ENCODE measurements at places on chromosomes 13 and 19.

GRCh38 chr19:39342647-39343305 lies 555 bp downstream of the SAMD4B start:
- DNase-seq, result no peak

DNA sequence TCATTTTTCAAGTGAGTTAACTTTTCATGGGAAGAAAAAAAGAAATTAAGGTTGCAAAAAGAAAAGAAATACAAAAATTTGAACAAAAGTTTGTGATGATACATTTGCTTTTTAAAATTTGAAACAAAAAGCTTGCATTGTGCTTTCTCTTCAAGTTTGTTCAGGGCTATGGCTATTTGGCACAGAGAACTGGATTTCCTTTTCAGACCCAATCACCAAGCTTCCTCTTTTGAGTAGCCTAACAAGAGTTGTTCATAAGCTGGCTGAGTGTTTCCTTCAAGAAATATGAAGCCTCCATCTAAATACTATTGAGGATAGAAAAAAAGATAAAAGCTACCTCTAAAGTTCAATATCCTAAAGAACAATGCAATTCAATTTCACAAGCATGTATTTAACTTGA lies 787.8 kb downstream of the LIG4 start:
- DNase-seq, result peak; percentile 52

- DNase-seq, result peak; percentile 43
Measured at GRCh38 chr19:48780631-48781391, 25.5 kb downstream of the FGF21 start.

DNA sequence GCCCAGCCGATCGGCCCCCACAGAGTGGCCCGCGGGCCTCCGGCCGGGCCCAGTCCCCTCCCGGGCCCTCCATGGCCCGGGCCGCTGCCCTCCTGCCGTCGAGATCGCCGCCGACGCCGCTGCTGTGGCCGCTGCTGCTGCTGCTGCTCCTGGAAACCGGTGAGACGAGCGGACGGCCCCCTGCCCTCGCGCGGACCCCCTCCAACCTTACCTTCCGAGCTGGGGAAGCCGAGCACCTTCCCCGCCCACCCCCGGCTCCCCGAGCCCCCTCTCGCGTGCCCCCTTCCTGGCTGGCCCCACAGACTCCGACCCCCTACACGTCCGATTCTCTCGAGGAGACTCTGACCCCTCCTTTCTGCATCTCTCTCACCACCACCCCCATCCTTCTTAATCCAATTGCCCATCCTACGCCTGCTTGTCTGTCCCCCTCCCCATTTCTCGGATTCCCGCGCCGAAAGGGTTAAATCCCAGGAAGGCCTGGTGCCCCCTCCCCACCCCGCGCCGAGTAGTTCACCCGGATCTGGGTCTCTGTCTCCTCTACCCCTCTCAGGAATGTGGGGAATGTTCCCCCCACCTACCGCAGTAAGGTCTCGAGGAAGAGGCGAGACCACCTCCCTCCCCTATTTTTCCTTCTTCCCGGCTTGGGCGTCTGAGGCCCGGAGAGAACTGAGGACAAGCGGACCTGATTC lies 502 bp downstream of the NECTIN2 start:
- no peak for DNase-seq

- no peak for DNase-seq
Measured at GRCh38 chr19:39412867-39413271, 400 bp downstream of the PLEKHG2 start.

DNA sequence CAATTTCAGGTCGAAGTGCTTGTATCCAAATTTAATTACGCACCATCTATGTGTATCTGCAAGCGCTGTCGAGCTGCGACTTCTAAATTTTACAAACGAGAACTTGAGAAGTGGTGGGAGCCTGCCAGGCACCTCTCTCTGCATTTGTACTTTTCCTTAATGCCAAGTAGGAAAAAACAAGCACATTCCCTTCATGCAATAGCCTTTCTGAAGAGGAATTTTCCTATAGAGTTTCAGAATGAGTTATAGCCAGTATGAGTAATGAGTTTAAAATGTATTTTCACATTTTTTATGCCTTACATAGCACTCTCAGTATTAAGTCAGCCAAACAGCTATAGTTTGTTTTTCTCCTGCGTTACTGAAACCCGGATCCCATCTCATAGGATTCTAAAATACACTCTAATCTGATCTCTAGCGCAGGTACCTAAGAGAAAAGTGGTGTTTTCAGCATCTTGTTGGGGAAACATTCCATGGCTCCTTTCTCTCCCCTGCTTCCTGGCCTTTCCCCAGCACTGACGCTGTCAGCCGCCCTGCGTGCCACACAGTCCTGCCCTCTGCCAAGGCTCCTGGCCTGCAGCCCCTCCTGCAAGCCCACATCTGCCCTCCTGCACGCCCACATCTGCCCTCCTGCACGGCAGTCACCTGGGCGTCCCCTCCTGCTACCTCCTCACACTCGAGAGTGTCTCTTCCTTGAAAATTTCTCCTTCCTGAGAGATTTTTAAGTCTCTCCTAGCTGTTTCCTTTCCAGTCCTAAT lies 526.9 kb downstream of the MYO16 start:
- DNase-seq, result no peak

DNA sequence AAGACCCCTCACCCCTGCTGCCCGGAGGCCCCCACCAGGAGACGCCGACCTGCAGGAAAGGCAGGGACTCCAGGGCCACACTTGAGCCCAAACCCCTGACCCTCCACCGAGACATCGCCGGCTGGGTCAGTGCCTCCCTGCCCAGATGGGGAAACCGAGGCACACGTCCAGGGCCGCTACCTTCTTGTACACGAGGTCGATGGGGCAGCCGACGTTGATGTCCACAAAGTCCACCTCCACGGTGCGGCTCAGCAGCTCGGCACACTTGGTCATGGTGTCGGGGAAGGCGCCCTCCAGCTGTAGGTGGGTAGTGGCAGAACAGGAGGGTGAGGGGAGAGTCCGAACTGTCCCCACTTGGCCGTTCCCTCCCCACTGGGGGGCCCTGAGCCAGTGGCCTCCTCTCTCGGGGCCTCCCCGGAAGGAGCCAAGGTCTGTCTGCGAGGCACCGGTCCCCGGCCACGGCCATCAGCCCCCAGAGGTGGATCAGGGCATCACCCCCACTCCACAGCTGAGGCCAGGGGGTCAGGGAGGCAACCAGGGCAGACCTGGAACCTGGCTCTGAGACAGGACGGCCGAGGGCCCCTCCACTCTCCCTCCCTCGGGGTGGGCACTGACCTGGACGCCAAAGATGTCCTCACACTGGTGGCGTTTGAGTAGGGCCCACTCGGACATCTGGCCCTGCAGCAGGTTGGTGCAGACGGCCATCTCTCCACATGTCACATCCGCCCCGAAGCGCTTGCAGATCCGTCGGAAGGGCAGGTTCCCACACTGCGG lies 3.0 kb upstream of the PRR22 start:
- no peak for DNase-seq

- DNase-seq, result peak; percentile 44
Measured at GRCh38 chr13:43088093-43088511, 64.7 kb downstream of the DNAJC15 start.

DNA sequence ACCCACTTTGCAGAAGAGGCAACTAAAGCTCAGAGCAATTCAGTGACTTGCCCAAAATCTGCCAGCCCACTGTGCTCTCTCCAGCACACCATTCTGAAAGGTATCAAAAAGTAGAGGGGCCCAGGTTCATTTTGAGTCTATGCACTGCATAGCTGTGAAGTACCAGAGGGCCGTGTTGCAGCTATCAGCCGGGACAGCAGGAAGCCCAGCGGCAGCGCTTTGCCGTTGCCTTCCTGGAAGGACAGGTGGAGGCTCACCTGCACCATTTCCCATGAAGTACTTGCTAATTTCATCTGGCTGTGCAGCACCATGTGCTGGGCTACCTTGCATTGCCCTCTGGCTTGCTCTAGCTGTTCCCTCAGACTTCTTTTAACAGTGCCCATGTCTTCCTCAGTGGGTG lies 2.7 kb upstream of the SERPINE3 start:
- no peak for DNase-seq

- DNase-seq, result no peak
Measured at GRCh38 chr19:29945433-29945832, 3.4 kb downstream of the URI1 start.

GRCh38 chr19:31096935-31097545 lies 252.2 kb downstream of the TSHZ3 start:
- DNase-seq, result no peak

- no peak for DNase-seq
Measured at GRCh38 chr19:10643968-10644259, 10.2 kb upstream of the ILF3 start.

GRCh38 chr13:73058432-73058735 lies 421 bp upstream of the KLF5 start:
- DNase-seq, result no peak

- DNase-seq, result no peak
Measured at GRCh38 chr19:34461375-34462100, 20.0 kb upstream of the WTIP start.

DNA sequence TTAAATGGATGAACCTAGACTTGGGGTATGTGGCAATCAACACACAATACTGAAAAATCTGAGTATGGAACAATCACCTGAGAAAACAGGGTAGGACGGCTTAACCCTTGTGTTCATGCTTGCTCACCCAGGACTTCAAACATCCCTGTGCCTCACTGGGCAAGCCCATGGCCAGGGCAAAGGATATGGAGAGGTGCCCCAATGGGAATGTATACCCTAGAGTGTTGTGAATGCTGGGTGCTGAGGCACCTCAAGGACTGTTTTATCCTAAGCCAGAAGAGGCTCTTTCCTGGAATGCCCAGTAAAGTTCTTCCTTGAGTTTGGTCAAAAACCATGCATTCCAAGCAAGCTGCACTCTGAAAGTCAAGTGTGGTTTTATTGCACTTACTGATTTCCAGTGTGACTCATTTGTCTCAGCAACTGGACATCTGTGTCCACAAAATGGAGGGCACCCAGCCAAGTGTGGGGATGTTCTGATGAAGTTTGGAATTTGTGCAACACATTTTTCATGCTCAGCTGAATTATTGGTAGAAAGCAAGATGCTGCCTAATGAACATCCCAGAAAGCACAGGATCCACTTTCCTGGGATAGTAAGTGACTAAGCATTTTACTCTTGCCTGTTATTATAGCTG lies 531.3 kb downstream of the RFC3 start:
- no peak for DNase-seq

DNA sequence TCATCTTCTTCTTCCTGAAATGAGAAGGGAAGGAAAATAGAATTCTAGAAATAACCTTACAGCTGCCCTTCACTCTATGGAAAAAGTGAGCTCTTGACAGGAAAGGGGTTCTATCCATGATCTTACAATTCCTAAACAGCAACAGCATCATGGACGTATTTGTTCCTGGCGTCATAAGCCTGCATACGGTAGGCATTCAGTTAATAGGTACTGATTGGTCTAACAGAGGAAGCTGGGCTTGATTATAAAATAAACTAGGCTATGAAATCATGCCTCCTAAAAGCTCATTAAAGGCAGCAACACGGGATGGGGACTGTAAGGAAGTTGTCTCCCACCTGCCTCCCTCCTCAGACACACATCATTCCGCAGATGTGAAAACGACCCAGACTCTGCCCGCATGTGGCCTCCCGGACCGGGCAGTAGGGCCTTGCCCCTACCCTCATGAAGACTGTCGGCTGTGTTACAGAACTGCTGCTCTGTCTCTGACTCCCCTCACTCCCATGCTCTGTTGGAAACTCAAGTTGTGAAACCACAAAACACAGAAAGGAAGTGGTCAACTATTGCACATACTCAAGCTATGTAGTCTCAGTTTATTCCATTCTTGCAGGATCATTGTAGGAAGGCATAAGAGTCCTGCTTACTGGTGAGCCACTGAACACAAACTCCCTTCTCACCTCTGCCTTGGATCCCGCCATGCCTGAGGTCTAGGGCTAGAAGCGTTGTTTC lies 129.8 kb downstream of the DLEU7 start:
- peak; percentile 95 for DNase-seq

DNA sequence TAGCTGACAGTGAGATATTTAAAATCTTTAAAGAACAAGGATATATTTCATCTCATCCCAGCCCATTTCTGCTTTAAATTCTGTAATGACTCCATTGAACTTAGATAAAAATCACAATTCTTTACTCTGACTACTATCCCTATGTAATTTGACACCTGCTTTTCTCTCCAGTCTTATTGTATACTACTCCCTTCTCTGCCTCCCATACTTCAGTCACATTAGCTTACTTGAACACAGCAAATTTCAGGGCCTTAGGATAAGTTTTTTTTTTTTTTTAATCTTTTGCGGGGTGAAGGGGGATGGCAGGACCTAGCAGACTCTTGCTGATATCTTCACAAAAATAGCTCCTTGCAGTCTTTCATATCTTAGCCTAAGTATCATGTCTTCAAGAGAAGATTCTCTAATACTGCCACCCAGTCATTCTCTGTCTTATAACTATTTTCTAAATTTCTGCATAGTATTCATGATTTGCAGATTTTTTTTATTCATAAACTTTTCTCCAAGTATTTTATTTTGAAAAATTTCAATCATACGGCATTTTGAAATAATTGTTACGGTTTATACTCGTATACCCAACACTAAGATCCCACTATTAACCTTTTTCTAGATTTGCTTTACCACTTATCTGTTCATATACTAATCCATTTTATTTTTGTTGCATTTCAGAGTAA lies 151.4 kb downstream of the PCCA start:
- DNase-seq, result no peak

- no peak for DNase-seq
Measured at GRCh38 chr19:616062-616700, 17.2 kb downstream of the POLRMT start.

DNA sequence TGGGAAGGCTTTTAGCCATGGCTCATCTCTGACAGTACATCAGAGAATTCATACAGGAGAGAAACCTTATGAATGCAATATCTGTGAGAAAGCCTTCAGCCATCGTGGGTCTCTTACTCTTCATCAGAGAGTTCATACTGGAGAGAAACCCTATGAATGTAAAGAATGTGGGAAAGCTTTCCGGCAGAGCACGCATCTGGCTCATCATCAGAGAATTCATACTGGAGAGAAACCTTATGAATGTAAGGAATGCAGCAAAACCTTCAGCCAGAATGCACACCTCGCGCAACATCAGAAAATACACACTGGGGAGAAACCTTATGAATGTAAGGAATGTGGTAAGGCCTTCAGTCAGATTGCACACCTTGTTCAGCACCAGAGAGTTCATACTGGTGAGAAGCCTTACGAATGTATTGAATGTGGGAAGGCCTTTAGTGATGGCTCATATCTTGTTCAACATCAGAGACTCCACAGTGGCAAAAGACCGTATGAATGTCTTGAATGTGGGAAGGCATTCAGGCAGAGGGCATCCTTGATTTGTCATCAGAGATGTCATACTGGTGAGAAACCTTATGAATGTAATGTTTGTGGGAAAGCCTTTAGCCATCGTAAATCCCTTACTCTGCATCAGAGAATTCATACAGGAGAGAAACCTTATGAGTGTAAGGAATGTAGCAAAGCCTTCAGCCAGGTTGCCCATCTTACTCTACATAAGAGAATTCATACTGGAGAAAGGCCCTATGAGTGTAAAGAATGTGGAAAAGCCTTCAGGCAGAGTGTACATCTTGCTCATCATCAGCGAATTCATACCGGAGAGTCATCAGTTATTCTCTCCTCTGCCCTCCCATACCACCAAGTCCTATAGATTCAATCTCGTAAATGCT lies 10.7 kb downstream of the ZNF470 start:
- DNase-seq, result no peak
